ENCODE measurements at places on chromosomes 11 and 22.
A peak's percentile ranks its signal among the peaks of the same experiment; 100 is the strongest.

DNA sequence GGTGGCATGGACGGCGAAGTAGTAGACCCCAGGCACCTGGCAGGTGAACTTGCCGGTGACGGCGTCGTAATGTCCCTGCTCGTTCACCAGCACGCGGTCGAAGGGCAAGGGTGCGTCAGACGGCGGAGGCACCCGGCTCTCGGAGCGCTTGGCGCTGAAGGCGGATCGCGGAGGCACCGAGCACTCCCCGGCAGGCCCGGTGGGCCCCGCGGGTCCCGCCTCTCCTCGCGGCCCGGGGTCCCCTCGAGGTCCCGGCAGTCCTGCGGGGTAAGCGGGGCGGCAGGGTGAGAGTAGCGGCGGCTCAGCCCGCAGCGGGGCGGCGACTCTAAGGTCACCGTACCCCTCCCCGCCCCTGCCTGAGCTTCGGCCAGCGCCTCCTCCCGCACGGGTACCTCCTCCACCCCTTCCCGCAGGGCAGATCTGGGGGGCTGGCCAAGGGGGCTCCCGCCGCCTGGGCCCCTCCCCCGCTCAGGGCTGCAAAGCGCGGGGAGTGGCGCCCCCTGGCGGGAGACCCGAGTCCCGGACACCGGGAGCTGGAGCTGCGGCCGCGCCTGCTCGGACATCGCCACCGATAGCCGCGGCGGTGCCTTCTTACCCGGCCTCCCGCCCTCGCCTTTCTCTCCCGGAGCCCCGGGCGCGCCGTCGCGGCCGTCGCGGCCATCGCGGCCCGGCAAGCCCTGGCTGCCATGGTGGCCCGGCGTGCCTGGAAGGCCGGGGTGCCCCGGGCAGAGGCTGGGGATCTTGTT, 921 bp downstream of the C1QTNF5 start:
- no peak for DNase-seq

- DNase-seq = no peak
Observed at GRCh38 chr11:29751618-29752017, 265.2 kb downstream of the KCNA4 start.

DNA sequence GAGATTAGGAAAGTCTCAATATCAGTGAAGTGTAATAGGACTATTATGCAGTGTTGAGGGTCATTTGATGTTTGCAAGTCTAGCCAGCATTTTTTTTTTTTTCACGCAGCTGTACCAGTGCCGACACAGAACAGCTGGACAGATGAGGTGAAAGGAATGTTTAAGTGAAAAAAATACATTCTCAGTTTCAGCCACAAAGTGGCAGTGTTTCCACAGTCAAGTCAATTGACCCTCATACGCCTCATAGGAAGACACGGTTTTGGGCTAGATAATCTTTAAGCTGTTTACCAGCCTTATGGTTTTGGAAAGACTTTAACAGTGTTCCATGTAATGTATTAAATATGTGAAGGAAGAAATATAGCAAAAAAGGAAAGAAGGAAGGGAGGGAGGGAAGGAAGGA, 349.9 kb upstream of the ANO3 start:
- peak; percentile 7 for DNase-seq

DNA sequence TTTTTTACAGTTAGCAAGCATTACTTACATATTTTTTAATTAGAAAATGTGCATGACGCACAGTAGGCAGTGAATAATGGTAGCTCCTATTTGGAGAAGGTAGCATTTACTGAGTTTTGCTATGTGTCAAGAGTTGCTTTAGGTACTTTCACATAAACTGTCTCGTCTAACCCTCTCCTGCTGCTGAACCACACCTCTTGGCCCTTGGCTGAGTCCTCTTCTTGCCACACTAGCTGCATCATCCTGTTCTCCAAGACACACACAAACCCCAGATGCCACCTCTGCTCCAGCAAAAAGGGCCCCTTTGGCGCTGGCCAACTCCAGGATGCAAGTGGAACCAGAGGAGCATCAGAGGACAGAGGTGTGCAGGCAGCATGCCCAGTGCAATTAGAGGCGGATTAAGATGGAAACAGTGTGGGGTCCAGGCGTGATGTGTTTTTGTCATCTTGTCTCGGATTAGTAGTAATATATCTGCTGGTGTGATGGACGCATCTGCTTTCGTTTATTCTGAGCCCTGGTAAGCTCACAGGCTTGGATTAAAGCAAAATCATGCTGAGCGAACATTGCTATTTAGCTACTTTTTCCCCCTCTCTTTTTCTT, 367.0 kb upstream of the CADM1 start:
- DNase-seq = peak; percentile 35

DNA sequence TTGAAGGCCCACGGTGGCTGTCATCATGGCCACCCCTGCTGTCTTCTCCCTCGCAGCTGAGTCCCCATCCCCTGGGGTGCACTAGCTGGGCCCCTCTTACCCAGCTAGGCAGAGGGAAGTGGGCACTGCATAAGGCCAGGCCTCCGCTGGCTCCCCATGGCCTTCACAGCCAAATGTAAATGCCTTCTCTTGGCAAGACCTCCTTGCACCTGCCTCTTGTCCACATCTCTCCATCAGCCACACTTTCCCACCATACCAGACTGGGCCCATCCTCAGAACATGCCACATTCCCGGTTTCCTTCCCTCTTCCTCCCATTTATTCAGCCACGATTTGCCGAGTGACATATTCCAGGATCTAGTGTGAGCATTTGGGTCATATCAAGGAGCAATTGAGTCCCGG, 49.7 kb downstream of the NECTIN1 start:
- no peak for DNase-seq

DNA sequence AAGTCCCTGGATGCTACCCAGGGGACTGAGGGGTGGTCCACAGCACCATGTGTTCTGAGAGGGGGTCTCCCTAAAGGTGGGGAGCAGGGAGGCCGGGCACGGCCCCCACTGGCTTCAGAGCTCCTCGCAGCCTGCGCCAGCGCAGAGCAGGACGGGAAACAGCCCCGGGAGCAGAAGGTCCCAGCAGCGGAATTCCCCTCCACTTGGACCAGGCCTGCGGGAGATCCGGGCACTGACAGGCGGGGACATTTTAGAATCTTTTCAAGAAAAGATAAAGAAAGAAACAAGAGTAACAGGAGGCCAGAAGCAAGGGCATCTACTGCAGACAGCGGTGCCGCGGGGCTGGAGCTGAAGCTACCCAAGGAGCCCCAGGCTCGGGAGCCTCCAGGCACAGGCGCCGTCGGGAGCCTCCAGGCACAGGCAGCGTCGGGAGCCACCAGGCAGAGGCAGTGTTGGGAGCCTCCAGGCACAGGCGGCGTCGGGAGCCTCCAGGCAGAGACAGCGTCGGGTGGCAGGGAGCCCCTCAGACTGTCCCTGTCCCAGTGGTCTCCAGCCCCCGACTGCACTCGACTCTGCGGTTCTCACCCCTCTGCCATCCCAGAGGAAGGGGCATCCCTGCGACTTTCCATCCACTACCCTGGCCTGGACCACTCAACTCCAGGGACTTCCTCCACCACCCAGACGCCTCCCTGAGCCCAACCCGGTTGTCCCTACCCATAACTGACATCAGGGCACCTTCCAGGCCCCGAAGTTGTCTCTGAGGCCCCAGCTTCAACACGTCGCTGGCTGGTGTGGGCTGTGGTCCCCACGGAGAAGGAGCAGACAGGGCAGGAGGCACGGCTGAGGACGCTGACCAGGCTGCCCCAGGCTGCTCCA, 211.1 kb downstream of the BRD1 start:
- no peak for DNase-seq

- DNase-seq = no peak
Observed at GRCh38 chr22:31790240-31790639, 36.4 kb downstream of the DEPDC5 start.

DNA sequence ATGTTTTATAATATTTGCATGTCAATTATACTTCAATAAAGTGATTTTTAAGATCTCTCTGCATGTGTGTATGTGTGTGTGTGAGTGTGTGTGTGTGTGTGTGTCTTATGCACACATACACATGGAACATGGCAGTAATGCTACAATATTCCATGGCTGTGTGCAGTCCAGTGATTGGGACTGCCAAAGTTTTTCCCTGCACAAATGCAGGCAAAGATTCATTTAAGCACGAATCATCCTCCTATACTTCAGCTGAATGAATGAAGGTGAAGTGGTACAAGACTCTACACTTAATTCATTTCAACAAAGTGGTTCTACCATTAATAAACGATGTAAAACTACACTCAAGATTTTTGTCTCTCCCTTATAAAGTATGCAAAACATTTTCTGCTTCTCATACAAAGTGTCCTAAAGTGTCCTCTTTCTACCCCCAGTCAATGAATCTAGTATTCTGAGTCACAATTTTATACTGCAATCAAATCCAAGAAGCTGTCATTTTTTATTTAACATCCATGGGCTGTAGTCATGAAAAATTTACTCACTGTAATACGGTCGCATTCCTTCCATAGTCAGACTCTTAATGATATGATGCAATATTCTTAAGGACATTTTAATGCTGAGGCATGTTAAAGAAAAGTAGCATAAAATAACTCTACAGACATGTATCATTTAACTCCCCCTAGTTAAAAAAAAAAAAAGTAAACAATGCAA, 132.4 kb downstream of the TTC28 start:
- peak; percentile 49 for DNase-seq

DNA sequence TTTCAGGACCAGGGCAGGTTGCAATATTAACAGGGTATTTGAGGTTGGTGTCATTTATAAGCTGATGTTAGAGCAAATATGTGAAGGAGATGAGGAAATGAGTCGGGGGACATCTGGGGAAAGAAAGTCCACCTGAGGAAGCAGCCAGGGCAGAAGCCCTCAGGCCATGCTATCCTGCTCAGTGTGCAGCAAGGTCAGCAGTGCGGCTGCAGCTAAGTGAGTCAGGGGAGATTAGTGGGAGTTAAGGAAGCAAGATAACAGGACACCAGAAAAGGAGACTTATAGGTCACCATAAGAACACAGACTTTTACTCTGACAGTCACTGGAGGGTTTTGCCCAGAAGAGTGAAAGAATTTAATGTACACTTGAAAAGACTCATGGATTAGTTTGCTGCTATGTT, 468.9 kb downstream of the NTM start:
- no peak for DNase-seq

DNA sequence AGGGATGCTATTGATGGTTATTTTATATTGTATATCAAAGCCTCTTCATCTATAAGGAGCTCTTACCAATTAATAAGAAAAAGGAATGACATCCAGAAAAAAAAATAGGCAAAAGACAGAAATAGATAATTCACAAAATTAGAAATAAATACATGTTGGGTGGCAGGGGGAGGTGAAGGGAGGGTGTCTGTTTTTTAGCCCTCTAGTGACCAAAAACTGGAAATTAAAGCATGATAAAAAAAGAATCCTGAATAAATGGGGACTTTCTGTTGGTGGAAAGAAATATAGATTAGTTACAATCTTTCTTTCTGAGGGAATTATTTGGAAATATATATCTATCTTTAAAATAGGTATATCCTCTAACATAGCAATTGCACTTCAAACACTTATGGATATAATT, 42.0 kb upstream of the TTC36 start:
- no peak for DNase-seq

GRCh38 chr11:69208190-69209037, 52.7 kb downstream of the SMIM38 start:
- no peak for DNase-seq

DNA sequence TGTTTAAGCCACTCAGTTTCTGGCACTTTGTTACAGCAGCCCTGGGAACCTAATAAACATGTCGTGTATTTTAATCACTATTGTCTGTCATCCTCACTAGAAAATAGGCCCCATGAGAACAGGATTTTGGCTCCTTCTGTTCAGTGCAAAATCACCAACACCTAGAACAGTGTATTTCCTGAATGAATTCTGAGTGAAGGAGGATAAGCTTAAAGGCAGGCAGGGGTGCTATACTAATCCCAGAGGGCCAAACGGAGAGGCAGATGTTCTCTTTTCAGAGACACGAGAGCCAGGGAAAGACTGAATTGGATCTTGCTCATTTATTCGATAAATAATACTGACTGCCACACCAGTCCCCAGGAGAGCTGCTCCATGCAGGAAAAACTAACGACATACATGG, 10.4 kb downstream of the SMCO4 start:
- DNase-seq = no peak

GRCh38 chr22:20090730-20091240, 10.7 kb downstream of the DGCR8 start:
- DNase-seq = no peak
